ENCODE measurements at places on chromosomes 11 and 22. TPM values are rescaled to one million over a fixed set of nuclear protein-coding genes. Genes with fewer than 3 reads are reported as not detected.

Gene PIWIL4
- total RNA-seq, result 7.8 TPM

Gene CASP1
- total RNA-seq, result 31.9 TPM

Gene GNAZ
- 22.8 TPM for total RNA-seq

Gene SLC22A8
- not detected for total RNA-seq

Gene MFRP
- not detected for total RNA-seq

Gene CSRP3
- not detected for total RNA-seq

Gene ARRB1
- 70.8 TPM for total RNA-seq

Gene TSSK2
- not detected for total RNA-seq

Gene SGSM1
- total RNA-seq, result 2.9 TPM

Gene MUC5AC
- total RNA-seq, result 0.27 TPM

Gene BAIAP2L2
- total RNA-seq, result 1.6 TPM

Gene OR2AG1
- total RNA-seq, result not detected

Gene IGLL1
- not detected for total RNA-seq

Gene ZNF214
- total RNA-seq, result 8.3 TPM

Gene PLEKHB1
- 370 TPM for total RNA-seq

Gene KLHDC7B
- total RNA-seq, result 0.13 TPM

Gene TRIM49
- total RNA-seq, result not detected

Gene NPAS4
- not detected for total RNA-seq

Gene ATF4
- 319 TPM for total RNA-seq

Gene DEFB131B
- total RNA-seq, result not detected

Gene UBQLNL
- total RNA-seq, result 1.5 TPM

Gene PIH1D2
- total RNA-seq, result 1.8 TPM

Gene PANX3
- total RNA-seq, result not detected

Gene GRM5
- 0.13 TPM for total RNA-seq

Gene KDM4F
- not detected for total RNA-seq

Gene PACSIN3
- total RNA-seq, result 66.0 TPM

Gene OR10D3
- not detected for total RNA-seq

Gene MUC2
- total RNA-seq, result not detected

Gene ALDH3B1
- total RNA-seq, result 46.7 TPM

Gene GLYAT
- total RNA-seq, result 2.6 TPM

Gene TBX10
- not detected for total RNA-seq

Gene KRTAP5-9
- 0.40 TPM for total RNA-seq

Gene RASSF10
- 0.27 TPM for total RNA-seq

Gene MPZL2
- total RNA-seq, result 49.6 TPM

Gene APOBEC3B
- 2.2 TPM for total RNA-seq

All from sciatic nerve (tissue), 2 donors.